ENCODE measurements at places on chromosomes 3 and 15.

DNA sequence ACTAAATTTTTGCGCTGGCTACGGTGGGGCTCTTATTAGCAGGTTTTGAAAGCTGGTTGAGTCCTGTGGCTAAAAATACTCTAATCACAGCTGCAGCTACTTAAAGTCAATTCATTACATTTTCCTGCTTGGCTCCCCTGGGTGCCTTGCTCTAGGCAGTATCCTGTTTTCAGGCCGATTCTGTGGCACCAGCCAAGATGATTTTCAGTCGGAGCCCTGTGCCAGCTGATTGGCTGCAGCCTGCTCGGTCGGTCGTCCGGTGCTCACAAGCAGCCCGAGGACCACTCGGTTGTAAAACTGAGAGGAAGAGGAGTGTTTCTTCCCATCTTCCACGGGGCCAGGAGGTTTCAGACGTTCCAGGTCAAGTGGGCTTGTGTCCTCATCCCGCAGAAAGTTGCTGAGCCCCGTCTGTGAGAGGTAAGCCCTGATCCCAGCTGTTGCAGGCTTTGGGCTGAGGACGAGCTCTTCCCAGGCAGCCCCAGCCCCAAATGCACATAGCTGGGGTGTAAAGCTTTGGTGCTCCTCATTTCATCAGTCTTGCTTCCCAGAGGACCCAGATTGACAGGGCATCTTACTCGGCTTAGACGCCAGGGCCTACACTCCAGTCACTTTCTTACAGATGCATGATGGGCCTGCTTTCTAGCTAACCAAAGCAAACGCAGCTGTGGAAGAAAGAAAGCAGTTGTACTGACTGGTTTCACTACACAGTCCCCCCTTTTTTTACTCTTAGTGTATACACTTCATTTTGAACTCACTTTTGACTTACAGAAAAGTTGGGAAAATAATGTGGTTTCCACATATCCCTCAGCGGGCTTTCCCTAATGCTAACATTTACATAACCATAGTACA lies 15.9 kb downstream of the LYSMD4 start:
- DNase-seq, result no peak

DNA sequence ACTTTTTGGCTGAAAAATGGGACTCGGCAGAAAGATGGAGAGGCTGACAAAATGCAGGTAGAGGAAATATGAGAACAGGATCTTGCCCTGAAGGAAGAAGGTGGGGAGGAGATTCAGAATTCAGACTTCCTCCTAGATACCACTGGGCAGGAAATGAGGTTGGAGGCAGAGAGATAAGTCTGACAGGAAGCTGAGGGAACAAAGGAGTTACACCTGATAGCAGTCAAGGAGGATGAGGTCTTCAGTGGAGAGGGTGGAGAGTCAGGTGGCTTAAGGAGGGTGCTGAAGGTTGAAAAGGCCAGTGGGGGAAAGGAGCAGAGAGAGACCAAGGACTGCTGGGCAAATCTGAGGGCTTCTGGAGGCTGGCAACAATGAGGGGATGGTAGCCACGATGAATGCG lies 56.8 kb downstream of the CCR4 start:
- DNase-seq, result peak; percentile 11

DNA sequence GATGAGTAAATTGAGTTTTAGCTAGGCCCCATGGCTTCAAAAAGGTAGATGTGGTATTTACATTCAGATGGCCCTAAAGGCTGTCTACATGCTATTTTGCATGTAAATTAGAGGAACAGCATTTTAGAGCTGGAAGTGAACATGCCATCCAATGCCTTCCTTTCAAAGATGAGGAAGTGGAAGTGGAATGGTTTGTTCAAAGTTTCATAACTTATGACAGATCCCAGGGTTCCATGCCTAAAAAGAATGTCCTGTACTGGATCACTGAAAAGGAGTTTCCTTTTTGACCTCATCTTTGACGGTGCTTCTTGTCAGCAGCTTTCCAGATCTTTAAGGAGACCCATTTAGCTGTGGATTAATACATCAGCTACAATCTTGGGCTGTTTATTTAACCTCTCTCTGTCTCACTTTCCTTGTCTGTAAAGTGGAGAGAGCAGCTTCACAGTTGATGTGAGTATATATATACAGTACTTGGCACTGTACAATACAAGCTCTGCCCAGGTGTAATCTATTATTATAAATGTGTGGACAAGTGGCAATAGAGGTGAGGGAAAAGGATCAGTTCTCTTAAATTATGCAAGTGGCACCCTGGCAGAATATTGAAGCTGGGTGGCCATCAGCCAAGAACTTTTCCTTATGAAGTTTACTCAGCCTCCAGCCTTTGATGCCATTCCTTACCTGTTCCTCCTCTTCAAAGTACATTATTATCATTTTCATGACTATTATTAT lies 68.7 kb upstream of the GOLGA8B start:
- DNase-seq, result no peak

- DNase-seq, result no peak
Measured at GRCh38 chr15:76038512-76038911, 21.3 kb upstream of the TMEM266 start.

DNA sequence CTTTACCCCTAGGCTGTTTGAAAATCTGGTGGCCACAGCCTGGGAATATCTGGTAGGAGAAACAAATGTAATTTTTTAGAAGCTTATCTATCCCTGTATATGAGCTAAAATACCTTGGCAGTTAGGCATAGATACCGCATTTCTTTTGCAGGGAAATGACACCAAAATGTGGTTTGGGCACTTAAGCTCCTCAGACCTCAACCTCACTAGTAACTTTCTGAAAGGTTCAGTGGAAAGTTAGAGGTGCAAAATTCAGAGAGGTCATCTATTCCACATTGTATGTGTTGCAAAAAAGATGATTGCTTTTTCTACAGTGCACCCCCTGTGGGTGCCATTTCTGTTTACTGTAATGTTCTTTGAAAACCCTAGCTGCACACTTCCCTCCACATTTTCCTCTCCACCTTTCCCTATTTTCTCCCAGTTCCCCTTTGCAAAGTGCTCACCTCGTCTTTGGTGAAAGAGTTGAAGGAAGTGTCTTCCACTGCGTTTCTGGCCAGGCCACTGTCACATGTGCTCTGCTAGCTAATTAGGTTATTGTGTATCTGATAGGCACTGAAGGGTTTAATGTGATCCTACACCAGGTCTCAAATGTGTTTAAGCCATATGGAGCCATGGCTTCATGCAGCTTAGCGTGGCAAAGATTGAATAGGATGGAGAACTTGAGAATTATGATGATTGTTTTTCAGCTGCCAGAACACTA lies 1.3 kb downstream of the SACM1L start:
- peak; percentile 49 for DNase-seq

DNA sequence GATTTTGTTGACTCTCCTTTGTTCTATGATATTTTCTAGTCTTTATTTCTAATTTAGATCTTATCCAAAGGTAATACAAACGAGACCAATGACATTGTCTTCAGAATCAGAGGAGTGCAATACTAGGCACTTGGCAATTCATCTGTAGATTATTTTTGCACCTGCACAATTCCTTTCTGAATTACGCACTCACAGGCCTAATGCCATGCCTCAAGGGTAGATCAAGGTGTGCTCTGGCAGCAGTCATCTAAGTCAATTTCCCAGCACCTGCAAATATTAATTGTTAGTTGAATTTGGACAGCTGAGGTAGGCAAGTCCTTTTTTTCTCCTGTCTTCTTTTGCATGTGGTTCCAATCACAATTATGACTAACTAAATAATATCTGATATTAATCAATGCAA lies 653.2 kb downstream of the ROBO2 start:
- DNase-seq, result no peak

DNA sequence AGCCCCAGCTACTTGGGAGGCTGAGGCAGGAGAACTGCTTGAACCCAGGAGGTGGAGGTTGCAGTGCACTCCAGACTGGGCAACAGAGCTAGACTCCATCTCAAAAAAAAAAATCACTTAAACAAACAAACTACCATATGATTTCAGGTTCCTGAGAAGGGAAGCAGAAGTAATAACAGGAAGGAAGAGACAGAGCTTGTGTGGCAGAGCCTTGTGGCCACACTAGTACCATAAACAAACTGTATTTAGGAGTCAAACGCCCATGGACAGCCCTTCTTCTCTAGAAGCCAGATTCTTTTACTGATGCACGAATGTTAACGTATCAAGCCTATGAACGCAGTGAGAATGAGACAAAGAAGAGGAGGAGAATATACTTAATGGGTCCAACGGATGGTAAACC lies 12.0 kb downstream of the MTMR10 start:
- no peak for DNase-seq

DNA sequence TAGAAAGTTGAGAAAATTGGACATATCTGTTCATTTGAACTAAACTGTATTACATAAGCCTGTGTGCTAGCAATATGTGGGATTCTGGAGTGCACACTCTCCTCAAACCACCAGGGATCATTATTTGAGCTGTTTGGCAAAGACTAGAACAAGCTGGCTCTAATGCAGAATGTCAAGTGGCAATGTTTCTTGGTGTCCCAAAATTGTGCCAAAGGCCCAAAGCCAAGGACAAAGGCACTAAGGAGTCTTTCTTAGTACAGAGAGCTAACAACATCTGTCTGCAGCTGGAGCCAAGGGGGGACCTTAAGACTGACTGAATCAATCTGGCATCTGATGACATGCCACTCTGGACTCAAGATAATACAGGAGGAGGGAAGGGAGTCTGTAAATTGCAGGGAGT lies 76.7 kb upstream of the STRIT1 start:
- no peak for DNase-seq

DNA sequence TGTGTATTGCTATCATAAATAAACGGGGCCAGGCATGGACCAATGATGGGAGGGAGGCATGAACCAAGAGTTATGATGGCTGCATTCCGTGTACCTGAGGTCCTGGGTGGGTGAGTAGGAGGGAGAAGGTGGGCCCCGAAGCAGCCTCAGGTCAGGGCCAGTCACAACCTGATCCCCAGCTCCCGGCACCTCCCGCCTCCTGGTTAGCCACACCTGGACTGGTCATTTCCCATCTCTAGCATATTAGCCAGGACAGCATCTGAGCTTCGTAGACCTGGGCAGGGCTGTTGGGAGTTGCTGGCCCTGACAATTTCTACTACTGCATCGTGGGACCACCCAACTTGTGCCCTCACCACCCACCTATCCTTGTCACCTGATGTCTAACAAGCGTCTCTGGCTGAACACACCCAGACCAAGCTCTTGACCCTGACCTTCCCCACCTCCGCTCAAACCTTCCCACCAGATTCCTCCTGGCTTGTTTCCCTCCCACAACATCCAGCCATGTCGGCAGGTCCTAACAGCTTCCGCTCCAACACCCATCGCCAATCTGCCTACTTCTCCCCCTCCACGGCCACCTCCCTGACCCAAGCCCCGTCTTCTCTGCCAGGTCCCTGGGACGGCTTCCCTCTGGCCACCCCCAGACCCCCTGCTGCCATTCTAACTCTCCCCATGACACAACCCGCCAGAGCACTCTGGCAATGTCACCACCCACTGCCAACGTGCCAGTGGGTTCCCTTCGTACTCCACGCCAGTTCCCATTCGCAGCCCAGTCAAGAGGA lies 133.8 kb upstream of the IQSEC1 start:
- no peak for DNase-seq

- DNase-seq, result no peak
Measured at GRCh38 chr3:127670229-127670559, 2.6 kb upstream of the ABTB1 start.

DNA sequence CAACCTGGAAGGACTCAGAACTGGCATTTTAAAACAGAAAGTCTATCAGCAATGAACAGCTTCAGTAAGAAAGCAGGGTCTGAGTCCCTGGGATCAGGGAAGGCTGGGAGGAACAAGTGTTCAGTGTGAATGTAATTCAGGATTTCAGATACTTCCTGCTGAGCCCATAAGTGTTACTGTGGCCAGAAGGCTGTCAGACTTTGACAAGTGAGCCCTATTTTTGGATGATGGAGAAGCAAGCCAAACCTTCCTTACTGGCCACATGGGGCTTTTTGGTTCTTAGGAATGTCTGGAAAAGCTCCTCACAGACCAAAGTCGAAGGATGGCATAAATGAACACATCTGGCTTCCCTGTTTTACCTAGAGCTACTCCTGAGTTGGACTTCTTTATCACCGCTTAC lies 157.2 kb downstream of the BBX start:
- DNase-seq, result no peak

GRCh38 chr3:157544501-157545130 lies 41.4 kb upstream of the VEPH1 start:
- no peak for DNase-seq

- DNase-seq, result no peak
Measured at GRCh38 chr15:86932456-86932855, 852.8 kb downstream of the AGBL1 start.

DNA sequence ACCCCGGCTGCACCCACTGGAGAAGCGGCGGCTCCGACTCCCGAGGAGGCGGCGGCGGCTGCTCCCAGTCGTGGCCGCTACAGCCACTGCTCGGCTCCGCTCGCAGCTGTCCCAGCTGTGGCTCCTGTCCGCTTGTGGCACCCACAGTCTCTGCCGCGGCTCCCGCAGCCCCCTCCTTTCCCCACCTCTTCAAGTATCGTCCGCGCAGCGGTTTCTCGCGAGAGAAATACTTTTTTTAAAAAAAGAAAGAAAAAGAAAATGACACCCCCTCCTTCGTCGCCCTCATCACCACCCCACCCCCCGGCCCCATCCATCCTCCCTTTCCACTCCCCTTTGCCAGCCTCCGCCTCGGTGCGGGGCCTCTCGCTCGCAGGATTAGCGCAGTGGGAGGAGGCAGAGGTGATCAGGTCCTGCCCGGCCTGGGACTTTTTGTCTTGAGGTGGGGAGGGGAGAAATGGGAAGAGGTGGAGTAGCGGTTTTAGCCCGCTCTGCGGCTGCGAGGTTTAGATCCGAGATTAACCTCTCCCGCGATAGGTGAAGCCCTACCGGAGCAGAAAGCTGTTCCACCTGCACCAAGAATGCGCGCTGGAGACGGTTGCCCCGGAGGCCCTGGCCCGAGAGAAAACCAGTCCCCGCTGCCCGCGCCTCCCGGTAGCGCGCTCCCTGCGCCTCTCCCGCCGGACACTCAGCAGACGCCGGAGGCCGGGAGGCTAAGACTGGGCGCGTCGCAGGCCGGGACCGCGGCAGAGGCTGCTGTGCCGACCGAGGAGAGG lies at the start of gene FBN1:
Gene FBN1 (minus strand): TSS at position 152 of the 773 bp plus-strand sequence. CDS start 940 bp downstream, outside the sequence.
- DNase-seq, result no peak

- DNase-seq, result no peak
Measured at GRCh38 chr3:188589071-188589470, 435.1 kb downstream of the LPP start.

GRCh38 chr3:111872979-111873378 lies 13.9 kb downstream of the PHLDB2 start:
- no peak for DNase-seq

- no peak for DNase-seq
Measured at GRCh38 chr15:71228403-71228802, 113.1 kb downstream of the THSD4 start.

- DNase-seq, result no peak
Measured at GRCh38 chr3:23991683-23992628, 46.9 kb downstream of the NR1D2 start.

DNA sequence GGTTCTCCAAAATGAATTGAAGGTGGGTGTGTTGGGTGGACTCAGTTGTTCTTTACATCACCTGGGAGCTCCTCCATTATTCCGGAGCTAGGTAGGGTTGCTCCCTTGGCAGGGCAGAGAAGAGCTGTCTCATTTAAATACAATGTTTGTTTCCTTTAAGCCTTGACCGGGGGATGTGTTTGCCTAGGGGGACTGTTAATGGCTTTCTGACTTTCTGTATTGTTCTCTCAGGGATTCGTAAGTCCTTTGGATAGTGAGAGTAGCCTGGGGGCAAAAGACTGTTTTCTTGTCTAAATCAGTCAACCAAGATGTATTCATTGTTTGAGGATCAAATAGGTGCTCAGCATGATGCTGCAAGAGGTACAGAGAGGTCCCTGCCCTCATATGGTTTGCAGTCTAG lies 71.1 kb downstream of the CDAN1 start:
- DNase-seq, result no peak

GRCh38 chr15:100721758-100722550 lies 119.6 kb downstream of the ASB7 start:
- DNase-seq, result no peak
